ENCODE measurements at places on chromosomes 2 and 18.

GRCh38 chr2:241009191-241009590 is 10.8 kb downstream of the SNED1 start:
- DNase-seq = no peak
- peak overlapping the region; percentile 81 for H3K27ac ChIP-seq
- H3K36me3 ChIP-seq = no peaks in the 10 kb centered on the region
- H3K4me1 ChIP-seq = no peaks in the 10 kb centered on the region

DNA sequence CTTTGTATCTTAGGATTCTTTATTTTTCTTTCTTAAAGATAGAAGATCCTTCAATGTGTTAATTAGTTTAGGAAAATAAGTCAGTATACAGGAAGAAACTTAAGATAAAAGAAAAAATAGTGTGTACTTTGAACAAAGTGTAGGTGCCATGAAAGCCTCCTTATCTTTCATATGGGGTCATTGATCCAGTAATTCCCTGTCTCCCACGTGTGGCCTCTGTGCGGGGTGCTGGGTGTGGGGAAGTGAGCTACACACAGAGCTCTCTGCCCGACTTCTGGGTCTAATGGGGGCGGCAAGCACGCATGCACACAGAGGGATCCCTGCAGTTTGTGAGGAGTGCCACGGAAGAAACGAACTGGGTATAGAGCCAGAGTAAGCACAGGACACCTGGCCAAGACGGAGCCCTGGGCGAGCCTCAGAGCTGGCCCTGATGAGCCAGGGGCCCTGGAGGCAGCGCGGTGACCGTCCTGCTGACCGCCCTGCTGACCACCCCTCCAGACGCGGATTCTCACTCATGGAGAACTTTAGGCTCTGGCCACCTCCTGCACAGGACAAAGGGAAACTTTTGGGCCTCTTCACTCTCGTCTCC is 253.5 kb downstream of the ACKR3 start:
- no peaks in the 10 kb centered on the region for H3K4me1 ChIP-seq
- no peak for DNase-seq
- no peaks in the 10 kb centered on the region for H3K27me3 ChIP-seq
- no peaks in the 10 kb centered on the region for H3K36me3 ChIP-seq
- H3K27ac ChIP-seq = no peak overlapping the region

- no peak overlapping the region for H3K4me3 ChIP-seq
- no peaks in the 10 kb centered on the region for H3K4me1 ChIP-seq
- no peak overlapping the region for H3K27ac ChIP-seq
- no peak for DNase-seq
- no peaks in the 10 kb centered on the region for H3K36me3 ChIP-seq
Observed at GRCh38 chr2:16525265-16525887, 140.3 kb downstream of the CYRIA start.

DNA sequence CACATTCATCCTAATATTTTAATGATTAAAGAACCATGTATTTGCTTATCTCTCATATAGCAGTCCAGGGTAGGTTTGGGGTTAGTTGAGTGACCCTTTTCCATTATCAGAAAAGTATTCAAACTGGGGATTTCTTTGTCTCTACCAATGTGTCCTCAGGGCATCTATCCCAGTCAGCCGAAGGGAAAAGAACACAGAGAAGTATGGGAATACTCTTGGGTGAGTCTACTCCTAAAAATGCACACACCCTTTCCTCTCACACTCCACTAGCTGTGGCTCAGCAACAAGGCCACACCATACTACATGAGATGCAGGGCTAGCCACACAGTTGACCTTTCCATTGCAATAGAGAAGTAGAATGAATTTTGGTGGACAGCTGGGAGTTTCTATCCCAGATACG is 114.3 kb downstream of the NXPH2 start:
- H3K27me3 ChIP-seq = no peaks in the 10 kb centered on the region
- H3K36me3 ChIP-seq = no peaks in the 10 kb centered on the region
- H3K4me3 ChIP-seq = no peak overlapping the region

DNA sequence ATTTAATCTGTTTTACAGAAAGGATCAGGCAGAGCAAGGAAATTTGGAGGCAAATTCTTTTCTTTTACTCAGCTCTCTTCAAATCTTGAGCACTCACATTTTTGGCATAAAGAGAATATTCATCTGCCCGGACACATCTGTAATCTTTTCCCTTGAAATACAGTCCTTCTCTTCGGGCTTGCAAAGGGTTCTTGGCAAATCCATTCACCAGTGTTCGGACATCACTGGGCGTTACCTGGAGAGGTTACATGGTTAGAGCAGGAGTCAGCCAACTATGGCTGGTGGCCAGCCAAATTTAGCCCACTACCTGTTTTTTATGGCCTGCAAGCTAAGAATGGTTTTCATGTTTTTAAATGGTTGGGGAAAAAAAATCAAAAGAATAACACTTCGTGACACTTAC is 2.1 kb downstream of the PFN4 start:
- DNase-seq = no peak
- H3K27ac ChIP-seq = no peak overlapping the region
- no peaks in the 10 kb centered on the region for H3K36me3 ChIP-seq
- H3K27me3 ChIP-seq = no peaks in the 10 kb centered on the region

DNA sequence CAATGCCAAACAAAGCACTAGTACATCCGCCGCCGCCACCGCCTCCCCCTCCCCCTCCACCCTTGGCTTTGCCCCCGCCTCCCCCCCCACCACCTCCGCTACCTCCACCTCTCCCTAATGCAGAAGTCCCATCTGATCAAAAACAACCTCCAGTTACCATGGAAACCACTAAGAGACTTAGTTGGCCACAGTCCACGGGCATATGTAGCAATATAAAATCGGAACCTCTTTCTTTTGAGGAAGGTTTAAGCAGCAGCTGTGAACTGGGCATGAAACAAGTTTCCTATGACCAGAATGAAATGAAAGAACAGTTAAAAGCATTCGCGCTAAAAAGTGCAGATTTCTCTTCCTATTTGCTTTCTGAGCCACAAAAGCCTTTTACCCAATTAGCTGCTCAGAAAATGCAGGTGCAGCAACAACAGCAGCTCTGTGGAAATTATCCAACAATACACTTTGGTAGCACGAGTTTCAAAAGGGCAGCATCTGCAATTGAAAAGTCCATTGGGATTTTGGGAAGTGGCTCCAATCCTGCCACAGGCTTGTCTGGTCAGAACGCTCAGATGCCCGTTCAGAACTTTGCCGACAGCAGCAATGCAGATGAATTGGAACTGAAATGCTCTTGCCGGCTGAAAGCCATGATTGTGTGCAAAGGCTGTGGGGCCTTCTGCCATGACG is 168.0 kb downstream of the ASXL3 start:
- H3K27ac ChIP-seq = no peak overlapping the region
- DNase-seq = no peak
- no peaks in the 10 kb centered on the region for H3K4me1 ChIP-seq
- no peak overlapping the region for H3K4me3 ChIP-seq
- no peaks in the 10 kb centered on the region for H3K36me3 ChIP-seq

DNA sequence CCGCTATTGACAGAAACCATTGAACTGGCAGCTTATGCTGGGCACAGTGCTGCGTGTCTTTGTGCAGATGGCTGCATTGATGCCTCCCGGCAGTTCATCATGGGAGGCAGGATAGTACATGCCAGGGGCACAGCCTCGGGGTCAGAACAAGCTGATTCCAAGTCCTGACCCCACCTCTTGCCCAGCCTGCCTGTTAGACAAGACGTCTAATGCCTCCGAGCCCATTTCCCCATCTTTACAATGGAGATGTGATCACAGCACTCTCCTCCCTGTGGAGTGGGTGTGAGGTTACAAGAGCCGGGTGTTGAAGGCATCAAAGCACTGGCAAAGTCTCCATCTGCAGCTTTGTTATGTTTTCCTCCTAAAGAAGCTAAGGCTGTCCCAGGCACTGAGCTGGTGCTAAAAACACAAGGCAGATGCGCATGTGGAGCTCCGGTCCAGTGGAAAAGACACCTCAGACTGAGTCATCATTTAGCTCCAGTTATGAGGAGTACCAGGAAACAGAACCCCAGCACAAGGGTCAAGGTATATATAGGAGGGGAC is 125.7 kb upstream of the EPAS1 start:
- no peak for DNase-seq
- H3K4me3 ChIP-seq = no peak overlapping the region
- H3K36me3 ChIP-seq = no peaks in the 10 kb centered on the region
- peak overlapping the region; percentile 6 for H3K27ac ChIP-seq
- no peaks in the 10 kb centered on the region for H3K27me3 ChIP-seq

- no peaks in the 10 kb centered on the region for H3K27me3 ChIP-seq
- H3K27ac ChIP-seq = no peak overlapping the region
- no peak overlapping the region for H3K4me3 ChIP-seq
- H3K4me1 ChIP-seq = no peaks in the 10 kb centered on the region
- DNase-seq = no peak
- H3K36me3 ChIP-seq = no peaks in the 10 kb centered on the region
Observed at GRCh38 chr2:72090271-72090720, 57.4 kb downstream of the CYP26B1 start.

DNA sequence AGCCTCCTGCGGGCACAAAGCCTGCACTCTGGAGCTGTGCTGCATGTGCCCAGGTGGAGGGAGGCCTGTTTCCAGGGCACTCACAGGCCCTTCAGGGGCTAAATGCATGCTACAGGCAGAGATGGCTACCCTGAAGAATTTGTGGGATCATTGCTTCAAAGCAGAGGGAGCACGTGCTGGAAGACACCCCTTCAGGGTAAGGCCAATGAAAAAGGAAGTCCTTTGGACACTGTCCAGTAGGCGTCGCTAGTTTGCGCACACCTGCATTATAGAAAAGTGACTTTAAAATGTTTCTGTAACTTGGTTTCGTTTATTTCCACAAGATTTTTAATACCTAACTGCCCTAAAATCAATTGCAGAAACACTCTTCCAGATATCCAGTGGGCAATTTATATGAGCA is 325.3 kb downstream of the ZNF516 start:
- H3K27me3 ChIP-seq = no peaks in the 10 kb centered on the region
- no peaks in the 10 kb centered on the region for H3K4me1 ChIP-seq
- no peak overlapping the region for H3K27ac ChIP-seq
- DNase-seq = no peak
- H3K4me3 ChIP-seq = no peak overlapping the region

- peak overlapping the region; percentile 84 for H3K27ac ChIP-seq
- no peak overlapping the region for H3K4me3 ChIP-seq
- DNase-seq = peak; percentile 85
- H3K36me3 ChIP-seq = no peaks in the 10 kb centered on the region
Observed at GRCh38 chr2:237298151-237299118, 115.5 kb downstream of the COL6A3 start.

DNA sequence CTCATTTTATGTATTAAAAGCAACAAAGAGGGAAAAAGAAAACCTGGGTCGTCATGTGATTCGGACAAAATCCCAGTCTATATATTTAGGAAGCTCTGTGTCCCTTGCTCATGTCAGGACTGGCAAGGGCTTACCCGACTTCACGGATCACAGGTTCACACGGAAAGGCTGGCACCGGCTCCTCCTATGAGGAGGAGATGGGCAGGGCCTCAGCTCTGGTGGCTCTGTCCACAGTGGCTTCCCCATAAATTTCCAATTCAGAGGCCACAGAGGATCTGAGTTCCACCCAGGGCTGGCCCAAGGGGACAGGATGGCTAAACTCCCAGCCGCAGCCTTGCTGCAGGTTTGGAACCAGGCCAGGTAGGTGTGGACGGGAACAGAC is 186.8 kb downstream of the BCL2 start:
- H3K36me3 ChIP-seq = no peaks in the 10 kb centered on the region
- H3K27ac ChIP-seq = no peak overlapping the region
- no peak for DNase-seq
- H3K27me3 ChIP-seq = no peaks in the 10 kb centered on the region

- no peaks in the 10 kb centered on the region for H3K4me1 ChIP-seq
- peak; percentile 91 for DNase-seq
- H3K4me3 ChIP-seq = peak within 1 kb of the TSS; percentile 44
- peak within 1 kb of the TSS; percentile 82 for H3K27ac ChIP-seq
- no peaks in the 10 kb centered on the region for H3K36me3 ChIP-seq
Observed at GRCh38 chr2:17518212-17519154, at the start of gene RAD51AP2. TSS of gene RAD51AP2 (minus strand) at chr2:17518440. CDS start at chr2:17518415, 25 bp downstream.

GRCh38 chr2:239763433-239764097 is 261.6 kb downstream of the NDUFA10 start:
- H3K36me3 ChIP-seq = no peaks in the 10 kb centered on the region
- no peaks in the 10 kb centered on the region for H3K4me1 ChIP-seq
- H3K27me3 ChIP-seq = no peaks in the 10 kb centered on the region
- no peak overlapping the region for H3K27ac ChIP-seq
- no peak for DNase-seq
- H3K4me3 ChIP-seq = no peak overlapping the region

- no peaks in the 10 kb centered on the region for H3K36me3 ChIP-seq
- no peak for DNase-seq
- no peaks in the 10 kb centered on the region for H3K4me1 ChIP-seq
- H3K27me3 ChIP-seq = no peaks in the 10 kb centered on the region
- H3K4me3 ChIP-seq = no peak overlapping the region
Observed at GRCh38 chr2:199219551-199219950, 238.2 kb downstream of the SATB2 start.

DNA sequence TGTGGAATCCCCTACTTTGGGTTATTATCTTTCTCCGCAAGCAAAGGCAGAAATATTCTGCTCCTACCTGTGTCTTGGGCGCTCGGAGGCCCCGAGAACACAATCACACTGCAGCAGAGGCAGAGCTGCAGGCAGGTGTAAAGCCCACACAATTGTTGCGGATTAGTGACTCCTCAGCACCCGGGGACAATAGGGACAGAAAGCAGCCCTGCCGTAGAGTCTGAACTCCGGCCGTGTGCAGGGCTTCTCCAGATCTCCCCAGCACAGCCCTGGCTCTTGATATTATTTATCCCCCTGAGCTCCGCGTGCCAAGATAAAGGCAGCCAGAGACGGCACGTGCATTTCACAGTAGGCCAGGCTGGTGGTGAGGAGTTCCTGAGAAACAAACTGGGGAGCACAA is 229.2 kb downstream of the EN1 start:
- no peaks in the 10 kb centered on the region for H3K27me3 ChIP-seq
- H3K4me1 ChIP-seq = no peaks in the 10 kb centered on the region
- no peak overlapping the region for H3K4me3 ChIP-seq
- no peaks in the 10 kb centered on the region for H3K36me3 ChIP-seq
- no peak for DNase-seq
- H3K27ac ChIP-seq = no peak overlapping the region

- H3K27ac ChIP-seq = no peak overlapping the region
- H3K27me3 ChIP-seq = no peaks in the 10 kb centered on the region
- no peak for DNase-seq
- no peaks in the 10 kb centered on the region for H3K4me1 ChIP-seq
- no peaks in the 10 kb centered on the region for H3K36me3 ChIP-seq
Observed at GRCh38 chr18:65336411-65336810, 414.4 kb upstream of the CDH7 start.

- H3K4me1 ChIP-seq = no peaks in the 10 kb centered on the region
- no peak overlapping the region for H3K4me3 ChIP-seq
- peak overlapping the region; percentile 81 for H3K27ac ChIP-seq
- peak; percentile 46 for DNase-seq
- no peaks in the 10 kb centered on the region for H3K36me3 ChIP-seq
Observed at GRCh38 chr2:55862246-55862645, 61.3 kb downstream of the EFEMP1 start.

DNA sequence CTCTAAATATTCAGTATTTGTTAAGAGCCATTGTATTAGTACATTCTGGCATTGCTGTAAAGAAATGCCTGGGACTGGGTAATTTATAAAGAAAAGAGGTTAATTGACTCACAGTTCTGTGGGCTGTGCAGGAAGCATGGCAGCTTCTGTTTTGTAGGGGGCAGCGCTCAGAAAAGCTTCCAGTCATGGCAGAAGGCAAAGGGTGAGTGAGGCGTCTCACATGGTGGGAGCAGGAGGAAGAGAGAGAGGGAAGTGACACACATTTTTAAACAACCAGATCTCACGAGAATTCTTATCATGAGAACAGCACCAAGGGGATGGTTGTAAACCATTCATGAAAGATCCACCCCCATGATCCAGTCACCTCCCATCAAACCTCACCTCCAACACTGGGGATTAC is 13.8 kb upstream of the CCDC102B start:
- no peak overlapping the region for H3K4me3 ChIP-seq
- H3K4me1 ChIP-seq = no peaks in the 10 kb centered on the region
- H3K27ac ChIP-seq = no peak overlapping the region
- DNase-seq = no peak
- H3K27me3 ChIP-seq = no peaks in the 10 kb centered on the region
- H3K36me3 ChIP-seq = no peaks in the 10 kb centered on the region

All from uterus (tissue), 4 donors.